ENCODE measurements at places on chromosomes 11 and 22. TPM values are rescaled to one million over a fixed set of nuclear protein-coding genes. Genes with fewer than 3 reads are reported as not detected.

DNA sequence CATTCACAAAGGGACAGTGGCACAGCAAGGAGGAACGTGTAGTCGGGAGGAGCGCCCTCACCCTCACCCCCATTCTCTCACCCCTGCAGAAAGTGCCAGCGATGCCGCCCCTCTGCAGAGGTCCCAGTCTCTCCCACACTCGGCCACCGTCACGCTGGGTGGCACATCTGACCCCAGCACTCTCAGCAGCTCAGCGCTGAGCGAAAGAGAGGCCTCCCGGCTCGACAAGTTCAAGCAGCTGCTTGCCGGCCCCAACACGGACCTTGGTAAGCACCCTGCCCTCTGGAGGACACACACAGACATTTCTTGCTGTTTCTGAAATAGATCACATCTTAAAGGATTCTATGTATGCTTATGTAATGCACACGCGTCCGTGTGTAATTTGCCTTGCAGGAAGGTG, 34.9 kb downstream of the TBC1D22A start:
- no peak for DNase-seq
- H3K27me3 ChIP-seq: no peaks in the 10 kb centered on the region
- H3K4me3 ChIP-seq: no peak overlapping the region
- no peak overlapping the region for H3K27ac ChIP-seq

LRRC32 gene
- total RNA-seq: 0.14 TPM

DNA sequence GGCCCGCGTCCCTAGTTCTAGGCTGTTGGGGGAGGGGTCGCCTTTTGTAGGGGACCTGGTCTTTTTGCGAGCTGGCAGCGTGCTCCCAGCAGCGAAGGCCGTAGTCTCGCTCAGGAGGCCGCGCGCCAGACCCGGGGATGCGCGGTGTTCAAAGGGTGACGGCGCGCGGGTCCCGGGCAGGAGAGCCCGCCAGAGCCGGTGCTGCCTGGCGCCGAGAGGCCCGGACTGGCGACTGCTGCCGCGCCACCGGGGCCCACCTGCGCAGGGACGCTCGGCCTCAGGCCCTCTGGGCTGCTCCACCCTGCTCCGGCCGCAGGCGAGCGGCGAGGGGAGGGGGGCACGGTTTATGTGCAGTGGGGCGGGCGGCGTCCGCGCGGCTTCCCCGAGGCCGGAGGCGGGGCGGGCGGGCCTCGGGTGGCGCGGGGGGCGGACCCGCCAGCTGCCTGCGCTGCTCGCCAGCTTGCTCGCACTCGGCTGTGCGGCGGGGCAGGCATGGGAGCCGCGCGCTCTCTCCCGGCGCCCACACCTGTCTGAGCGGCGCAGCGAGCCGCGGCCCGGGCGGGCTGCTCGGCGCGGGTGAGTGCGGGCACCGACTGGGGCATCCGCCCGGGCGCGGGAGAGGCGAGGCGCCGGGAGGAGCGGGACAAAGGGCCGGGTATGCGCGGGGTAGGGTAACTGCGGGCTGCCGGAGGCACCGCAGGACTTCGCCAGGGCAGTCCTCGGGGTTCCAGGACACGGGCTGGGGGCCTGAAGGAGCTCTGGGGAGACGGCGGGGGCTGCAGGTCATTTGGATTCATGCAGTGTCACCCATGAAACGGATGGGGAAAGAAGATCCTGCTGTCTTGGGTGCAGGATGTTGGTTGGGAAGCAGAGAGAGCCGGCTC, at the start of gene PRSS23:
PRSS23 (plus strand) TSS at position 467 of the 884 bp plus-strand sequence. CDS start 7,102 bp downstream, outside the sequence.
- H3K36me3 ChIP-seq: no peaks in the 10 kb centered on the region
- H3K27ac ChIP-seq: peak within 1 kb of the TSS; percentile 93
- peaks cover 11% of the 10 kb centered on the region for H3K27me3 ChIP-seq
- H3K4me1 ChIP-seq: peaks cover 35% of the 10 kb centered on the region

EXPH5 gene
- total RNA-seq: 35.0 TPM

Measured in progenitor cell of endocrine pancreas (in vitro differentiated cells).